NCI-H187 treated with DMSO at 0.1 percent for 48 hours (cell line): ENCODE measurements at places on chromosomes 5 and 9.

DNA sequence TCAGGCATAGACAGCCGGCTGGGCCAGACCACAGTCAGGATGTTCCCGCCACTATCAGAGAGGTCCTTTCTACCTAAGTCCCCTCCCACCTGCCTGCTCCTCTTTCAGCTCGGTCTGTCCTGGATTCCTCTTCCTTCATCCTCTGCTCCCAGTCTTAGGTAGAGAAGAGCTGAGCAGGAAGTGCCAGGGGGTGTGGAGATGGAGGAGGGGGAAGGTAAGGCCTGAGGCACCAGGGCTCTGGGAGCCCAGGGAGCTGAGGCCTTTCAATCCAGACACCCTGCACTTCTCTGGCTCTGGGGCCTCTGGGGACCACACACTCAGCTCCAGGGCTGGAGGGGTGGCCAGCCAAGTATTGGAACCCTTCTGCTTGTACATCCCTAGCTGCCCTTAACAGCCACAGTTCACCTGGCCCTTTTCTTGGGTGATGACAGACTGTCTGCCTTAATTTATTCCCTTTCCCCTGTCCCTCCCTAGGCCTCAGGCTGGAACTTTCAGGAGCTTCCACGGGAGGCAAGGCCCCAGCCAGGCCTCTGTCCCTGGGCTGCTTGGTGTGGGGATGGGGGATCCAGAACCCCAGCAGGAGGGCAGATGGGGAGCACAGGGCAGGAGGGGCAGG lies 15.6 kb downstream of the IRF1 start:
- DNase-seq: no peak

DNA sequence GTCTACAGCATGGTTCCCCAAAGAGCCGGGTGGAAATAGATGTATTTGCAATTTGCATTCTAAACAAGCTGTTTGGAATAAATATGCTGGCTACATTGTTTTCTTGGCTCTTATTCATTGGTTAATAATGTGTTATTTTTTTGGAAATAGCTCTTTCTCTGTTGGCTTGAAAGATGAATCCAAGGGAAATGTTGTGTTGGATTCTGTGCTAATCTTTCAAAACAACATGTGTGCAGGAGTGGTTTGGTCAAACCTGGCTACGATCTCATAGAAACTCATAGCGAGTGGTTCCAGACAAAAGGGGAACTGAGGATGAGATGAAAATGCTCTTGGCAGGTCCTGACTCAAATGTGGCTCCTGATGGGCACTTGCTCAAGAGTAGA lies 63.7 kb upstream of the CXCL14 start:
- DNase-seq: no peak

GRCh38 chr5:10715605-10716290 lies 45.3 kb downstream of the DAP start:
- no peak for DNase-seq

DNA sequence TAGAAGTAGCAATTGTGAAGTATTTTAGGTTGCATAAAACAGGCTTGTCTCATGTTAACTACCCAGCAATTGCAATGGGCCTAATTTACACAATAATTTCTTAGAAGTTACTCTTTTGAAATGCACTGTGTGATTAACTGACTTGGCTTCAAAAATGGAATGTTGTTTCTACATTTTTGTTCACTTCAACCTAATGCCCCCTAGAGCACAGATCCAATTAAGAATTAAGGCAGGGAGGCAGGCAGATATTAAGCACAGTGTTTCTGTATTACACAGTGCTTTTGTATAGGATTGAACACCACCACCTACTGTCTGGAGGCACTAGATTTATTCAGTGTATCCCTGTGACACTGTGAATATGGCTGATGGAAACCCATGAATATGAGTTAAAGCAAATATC lies 302.1 kb downstream of the FBXL17 start:
- DNase-seq: no peak

GRCh38 chr5:137624786-137625349 lies 111.0 kb downstream of the KLHL3 start:
- no peak for DNase-seq

DNA sequence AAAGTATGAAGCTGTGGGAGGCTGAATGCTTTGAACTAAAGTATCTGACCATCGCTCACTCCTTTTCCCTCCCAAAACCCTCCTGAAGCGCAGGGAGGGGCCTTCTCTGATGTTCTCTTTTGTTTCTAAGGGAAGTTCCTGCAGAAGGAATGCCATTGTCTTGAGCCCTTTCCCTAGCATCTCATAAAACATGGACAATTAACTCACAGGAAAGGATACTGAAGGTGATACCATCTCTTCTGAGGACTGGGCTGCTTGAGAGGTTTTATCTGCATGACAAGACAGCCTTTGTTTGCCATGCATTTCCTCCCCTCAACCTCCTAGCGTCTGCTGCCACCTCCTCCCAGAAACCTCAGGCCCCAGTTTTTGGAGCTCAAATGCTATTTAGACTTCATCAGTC lies 4.3 kb upstream of the RMND5B start:
- DNase-seq: no peak

- no peak for DNase-seq
Observed at GRCh38 chr5:94218374-94218773, 400.0 kb downstream of the KIAA0825 start.
